AG08396 (cell line): ENCODE measurements at places on chromosomes 12 and 14.

DNA sequence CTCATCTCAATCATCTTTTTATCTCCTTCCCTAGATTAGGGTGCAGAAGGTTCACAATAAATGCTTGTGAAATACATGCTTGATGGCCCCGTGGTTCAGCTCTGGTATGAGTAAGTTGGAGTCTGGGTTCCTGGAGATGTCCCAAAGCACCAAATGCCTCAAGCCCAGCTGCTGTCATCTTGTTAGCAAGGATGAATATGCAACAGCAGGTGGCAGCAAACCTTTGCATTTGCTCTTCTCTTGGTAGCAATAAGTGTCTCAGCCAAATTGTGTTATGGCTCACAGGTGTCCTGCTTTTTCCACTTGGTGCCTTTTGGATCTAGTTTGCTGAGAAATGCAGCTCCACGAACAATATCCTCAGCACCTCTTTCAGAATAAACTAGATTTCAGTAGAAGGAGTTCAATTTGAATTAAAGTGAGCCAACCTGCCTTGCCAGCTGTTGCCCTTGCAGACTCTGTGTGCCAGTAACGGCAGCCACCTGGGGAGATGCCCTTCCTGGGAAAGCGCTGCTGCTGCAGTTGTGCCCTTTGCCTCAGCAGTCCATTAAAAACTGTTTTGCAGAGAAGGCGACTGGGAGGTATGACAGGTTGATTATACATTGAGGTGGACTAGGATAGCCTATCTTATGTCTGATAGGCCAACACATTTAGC lies 417.3 kb downstream of the SNAPC1 start:
- peak; percentile 62 for DNase-seq

DNA sequence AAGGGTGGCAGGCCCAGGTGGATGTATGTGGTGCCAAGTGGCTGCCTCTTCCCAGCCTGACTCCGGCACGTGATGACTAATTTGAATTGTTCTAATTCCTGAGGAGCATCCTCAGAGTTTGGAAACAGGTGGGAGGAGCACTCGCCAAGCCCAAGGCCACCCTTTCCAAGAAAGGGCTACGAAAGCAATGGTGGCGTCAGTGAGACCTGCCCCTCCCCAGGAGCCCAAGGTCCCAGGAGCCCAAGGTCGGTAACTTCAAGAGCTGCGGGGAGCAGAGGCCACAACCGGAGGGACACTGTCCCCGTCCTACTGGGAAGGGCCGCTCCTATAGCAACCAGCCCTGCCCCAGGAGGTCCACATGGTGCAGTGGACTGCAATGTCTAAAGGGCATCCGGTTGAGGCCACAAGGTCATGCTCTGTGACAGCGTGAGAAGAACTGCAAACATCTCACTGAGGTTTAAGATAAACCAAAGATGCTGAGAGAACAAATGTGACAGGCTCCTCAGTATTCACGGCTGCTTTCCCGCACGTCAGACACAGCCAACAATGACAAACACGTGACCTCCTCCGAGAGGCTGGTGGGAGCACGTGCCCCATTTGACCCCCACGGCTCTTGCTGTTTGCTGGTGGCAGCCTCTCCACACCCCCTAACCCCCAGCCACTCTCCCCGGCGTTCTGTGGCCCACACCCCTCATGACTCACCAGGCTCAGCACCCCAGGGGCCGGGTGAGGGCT lies 79.6 kb downstream of the ITPK1 start:
- no peak for DNase-seq

DNA sequence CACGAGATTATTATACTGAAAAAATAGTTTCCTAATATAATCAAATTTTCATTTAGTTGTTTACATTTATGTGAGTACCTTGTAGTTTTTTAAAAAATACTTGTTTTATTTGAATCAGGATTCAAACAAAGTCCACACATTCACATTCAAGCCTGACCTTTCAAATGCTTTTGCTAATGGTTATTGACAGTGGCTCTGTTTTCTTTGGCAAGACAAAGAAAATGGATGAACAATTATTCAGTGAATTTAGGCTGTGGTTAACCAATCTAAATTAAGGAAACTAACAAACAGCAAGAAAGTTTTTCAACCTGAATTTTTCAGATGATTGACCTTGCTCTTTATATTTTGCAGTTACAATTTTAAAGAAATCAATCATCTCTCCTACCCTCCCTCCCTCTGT lies 9.7 kb downstream of the SLC4A8 start:
- no peak for DNase-seq

- DNase-seq = no peak
Measured at GRCh38 chr14:54920052-54920451, 17.4 kb upstream of the GCH1 start.

GRCh38 chr12:123384994-123385376 lies 1.1 kb downstream of the KMT5A start:
- DNase-seq = peak; percentile 58

DNA sequence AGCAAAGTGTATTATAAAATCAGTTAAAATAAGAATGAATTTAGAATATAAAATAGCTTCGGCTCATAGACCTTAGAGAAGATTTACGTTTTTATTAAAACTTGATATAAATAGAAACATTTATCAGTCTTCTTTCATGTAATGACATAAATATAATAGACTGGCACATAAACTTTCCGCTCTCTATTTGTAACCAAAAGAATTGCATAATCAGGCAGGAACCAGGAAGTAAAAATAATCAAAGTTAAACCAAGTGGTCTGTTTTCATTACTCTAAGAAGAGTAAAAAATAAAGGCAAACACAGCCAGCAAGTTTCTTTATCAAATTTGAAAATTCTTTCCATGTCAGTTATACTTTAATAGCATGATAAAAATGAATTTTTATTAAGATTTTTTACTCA lies 46.3 kb upstream of the ATP2A2 start:
- DNase-seq = no peak

DNA sequence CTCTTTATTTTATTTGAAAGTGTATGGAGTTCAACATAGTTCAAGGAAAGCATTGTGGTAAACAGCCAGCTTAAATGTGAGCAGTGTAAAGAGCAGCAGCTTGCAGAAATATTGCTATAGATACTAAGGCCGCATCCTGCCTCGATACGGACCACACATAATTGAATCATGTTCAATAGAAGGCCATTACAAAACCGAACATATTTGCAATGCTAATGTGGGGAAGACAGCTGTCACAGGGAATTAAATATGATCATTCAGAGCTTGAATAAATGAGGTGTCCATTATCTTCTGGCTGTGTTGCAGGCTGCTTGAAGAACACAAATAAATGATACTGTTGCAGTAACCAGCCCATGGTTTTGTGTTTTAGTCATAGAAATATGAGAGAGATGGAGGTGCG lies 173.2 kb downstream of the BRMS1L start:
- DNase-seq = no peak

DNA sequence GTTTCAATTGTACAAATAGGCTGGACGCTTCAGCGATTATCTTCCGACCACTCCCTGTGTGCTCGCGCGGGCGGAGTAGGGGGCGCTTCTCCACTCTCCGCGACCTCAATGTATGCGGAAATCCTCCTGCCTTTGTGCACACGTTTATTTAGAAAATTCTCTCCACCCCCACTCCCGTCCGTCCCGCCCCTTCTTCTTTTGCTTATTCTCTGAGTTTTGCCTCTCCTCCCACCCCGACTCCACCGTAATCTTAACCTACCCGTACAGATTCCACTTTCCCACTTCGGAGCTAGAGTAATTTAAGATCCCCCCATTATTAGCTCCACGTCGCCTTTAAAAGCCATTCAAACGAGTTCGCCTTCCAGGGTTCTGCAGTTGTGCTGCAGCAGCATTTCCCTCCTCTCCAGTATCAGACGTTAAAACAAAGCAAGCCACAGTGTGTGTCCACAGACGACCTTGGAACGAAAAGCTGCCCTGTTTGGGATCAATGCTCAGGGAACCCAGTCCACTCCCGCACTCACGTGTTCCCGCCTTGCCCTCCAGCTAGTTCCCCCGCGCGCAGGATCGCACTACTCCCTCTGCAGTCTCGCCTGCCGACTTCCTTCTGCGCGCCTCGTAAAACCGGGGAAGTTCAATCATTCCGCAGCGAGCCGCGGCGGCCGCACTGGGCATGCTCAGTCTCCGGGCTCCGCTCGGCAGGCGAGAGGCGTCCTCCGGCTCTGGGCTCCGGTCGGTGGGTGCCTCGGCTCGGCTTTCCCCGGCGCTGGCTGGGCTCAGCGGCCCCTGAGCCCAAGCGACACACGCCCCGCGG lies at the start of gene ANO6:
ANO6 (plus strand) TSS at position 677 of the 811 bp plus-strand sequence. CDS start 227 bp downstream, outside the sequence.
- peak; percentile 87 for DNase-seq
